ENCODE measurements at places on chromosomes 7 and 10.

DNA sequence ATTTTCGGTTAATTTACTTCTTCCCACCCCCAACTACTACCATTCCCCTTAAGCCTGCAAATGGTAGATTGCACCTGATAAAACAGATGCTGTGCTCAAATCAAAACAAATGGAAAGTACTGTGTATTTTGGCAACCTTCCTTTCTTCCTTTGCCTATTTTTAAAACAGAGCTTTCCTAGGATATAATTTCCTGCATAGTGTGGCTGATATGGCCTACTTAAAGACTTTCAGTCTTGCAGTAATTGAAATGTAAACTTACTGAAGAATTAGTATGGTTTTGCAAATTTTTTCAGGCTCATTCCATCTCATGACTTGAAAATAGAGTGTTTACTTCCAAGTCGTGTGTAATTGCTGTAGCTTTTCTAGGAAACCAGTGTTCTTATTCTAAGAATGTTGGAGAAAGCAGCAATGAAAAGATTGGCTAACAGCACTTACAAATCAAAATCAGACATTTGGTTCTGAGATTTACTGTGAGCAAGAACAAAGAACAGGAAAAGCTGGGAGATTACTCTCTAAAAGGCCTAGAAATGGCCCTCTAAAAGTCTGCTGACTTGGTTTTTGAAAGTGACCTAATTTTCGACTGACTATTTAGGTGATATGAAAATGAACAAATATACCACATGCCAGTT, 52.0 kb downstream of the REEP3 start:
- DNase-seq: no peak

GRCh38 chr7:128788446-128789412, 3.0 kb upstream of the CCDC136 start:
- no peak for DNase-seq

- no peak for DNase-seq
Measured at GRCh38 chr7:40232242-40232893, 97.6 kb downstream of the SUGCT start.

- DNase-seq: no peak
Measured at GRCh38 chr7:2488272-2488645, 12.1 kb upstream of the GRIFIN start.

GRCh38 chr7:133361806-133362205, 108.9 kb downstream of the EXOC4 start:
- DNase-seq: no peak

- DNase-seq: no peak
Measured at GRCh38 chr7:19470031-19470430, 238.8 kb downstream of the POLR1F start.

DNA sequence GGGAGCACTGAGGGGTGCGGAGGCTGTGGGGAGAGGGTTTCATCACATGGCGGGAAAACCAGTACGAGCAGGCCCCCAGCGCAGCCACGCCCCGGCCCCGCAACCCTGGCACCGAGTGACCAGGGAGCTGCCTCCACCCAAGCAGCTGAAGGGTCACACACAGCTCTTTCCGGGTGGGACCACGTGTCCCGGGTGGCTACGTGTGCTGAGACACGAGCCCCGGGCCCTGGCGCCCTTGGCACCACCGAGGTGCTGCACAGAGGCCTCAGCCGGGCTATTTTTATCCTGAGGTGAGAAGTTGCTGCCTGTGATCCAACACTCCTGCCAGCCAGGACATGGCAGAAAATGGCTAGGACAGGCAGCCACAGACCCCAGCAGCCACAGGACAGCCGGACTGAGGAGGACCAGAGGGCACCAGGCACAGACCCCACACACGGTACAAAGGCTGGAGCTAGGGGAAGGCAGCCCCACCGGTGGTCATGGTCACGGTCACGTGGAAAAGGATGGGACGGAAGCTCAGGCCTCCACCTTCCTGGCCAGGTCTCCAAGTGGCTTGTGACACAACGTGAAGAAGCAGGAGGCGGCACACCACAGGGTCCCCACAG, 223.7 kb downstream of the MAD1L1 start:
- no peak for DNase-seq

GRCh38 chr10:13684252-13684791, 97.6 kb downstream of the PRPF18 start:
- DNase-seq: no peak

DNA sequence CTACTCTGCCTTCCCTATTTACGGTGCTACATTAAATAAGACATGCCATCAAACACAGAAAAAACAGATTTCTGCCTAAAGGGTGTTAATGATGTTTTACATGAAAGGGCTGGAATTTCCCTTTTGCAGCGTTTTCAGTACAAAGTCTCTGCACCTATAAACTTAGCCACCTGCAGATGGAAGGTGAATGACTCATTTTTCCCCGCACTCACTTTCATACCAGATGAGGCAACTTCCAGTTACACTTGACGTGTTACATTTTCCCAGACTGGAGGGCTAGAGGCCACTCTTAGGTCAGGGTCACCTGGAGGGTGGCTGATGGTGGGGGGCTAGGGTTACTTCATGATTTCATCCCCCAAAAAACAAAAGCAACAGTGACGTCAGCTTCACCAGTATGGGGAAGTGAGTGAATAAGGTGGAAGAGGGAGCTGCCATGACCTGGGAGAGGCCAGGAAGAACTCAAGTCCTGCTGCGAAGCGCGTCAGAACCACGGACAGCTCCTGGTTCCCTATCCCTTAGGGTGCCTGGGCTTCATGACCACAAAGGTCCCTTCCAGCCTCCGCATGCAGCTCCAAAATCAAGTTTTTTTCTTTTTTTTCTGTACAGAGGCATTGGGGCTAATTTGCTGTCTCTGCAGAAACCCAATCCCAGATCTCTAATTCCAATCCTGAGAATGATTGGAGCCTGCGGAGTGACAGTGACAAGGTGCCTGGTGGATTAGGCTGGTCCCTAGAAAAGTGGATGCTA, 94.0 kb downstream of the ADARB2 start:
- no peak for DNase-seq

DNA sequence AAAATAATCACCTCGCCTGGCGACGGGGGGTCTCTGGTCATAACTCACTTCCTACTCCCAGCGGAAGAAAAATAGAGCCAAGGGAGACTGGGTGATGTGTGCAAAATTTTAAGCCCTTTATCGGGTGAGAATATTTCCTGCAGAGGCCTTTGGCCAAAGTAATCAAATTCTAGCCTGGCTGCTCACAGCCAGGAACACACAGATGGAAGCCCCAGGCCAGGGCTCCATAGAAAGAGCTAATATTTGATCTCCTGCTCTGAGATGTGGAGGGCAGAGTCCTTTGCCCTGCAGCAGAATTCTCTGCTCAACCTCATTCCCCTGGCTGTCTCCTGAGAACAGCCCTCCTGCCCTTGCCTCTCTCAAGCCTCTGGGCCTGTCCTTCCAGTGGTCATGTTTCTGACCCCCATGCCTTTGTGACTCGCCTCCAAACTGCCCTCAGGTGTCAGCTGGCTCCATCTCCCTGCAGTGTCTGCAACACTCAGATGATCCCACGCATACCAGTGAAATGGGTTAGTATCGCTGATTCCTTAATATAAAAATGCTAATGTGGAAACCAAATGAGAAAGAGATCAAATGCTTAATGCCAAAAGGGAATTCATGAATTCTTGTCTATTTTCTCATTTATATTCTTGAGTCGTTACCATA, 34.5 kb downstream of the FRMD4A start:
- DNase-seq: no peak

DNA sequence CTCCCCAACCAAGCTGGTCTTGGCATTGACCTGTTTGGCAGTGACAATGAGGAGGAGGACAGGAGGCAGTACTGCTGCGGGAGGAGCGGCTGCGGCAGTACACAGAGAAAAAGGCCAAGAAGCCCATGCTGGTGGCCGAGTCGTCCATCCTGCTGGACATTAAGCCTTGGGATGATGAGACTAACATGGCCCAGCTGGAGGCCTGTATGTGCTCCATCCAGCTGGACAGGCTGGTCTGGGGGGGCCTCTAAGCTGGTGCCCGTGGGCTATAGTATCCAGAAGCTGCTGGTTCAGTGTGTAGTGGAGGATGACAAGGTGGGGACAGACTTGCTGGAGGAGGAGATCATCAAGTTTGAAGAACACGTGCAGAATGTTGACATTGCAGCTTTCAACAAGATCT, 39.1 kb upstream of the ZNF273 start:
- DNase-seq: no peak

- no peak for DNase-seq
Measured at GRCh38 chr10:127227663-127228062, 31.3 kb upstream of the INSYN2A start.

DNA sequence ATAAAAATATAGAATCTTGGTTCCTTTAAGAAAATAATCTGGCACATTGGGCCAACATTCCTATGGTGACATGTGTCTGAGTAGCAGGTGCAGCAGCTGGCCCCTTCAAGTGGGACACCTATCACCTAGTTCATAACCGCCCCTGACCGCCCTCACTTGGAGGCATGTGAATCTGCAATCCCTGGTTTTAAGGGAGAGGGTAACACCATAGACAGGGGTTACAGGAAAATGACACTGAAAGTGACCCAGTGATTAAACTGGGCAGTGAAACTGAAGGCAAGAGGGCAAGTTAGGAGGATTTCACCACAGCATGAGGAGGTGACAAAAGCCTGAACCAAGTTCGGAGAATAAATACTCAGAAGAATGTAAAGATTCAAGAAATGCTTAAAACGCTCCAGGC, 1.1 kb downstream of the RSU1 start:
- no peak for DNase-seq

GRCh38 chr7:108314551-108314950, 141.7 kb downstream of the NRCAM start:
- DNase-seq: no peak

DNA sequence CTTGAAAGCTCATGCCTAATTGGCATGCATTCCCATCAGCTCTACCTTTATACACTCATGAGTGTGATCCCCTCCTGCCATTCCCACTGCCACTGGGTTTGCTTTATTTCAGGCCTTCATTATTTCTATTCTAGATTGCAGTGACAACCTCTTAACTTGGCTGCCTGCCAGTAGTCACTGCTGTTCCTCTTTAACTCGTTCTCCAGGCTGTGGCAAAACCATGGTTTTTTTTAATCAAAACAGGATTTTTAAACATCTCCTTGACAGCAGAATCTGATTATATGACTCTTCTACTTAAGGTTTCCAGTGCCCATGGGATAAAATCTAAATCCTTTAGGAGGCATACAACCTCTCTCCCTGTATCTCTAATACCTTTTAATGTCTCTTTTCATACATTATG, 223.7 kb upstream of the PCDH15 start:
- no peak for DNase-seq

DNA sequence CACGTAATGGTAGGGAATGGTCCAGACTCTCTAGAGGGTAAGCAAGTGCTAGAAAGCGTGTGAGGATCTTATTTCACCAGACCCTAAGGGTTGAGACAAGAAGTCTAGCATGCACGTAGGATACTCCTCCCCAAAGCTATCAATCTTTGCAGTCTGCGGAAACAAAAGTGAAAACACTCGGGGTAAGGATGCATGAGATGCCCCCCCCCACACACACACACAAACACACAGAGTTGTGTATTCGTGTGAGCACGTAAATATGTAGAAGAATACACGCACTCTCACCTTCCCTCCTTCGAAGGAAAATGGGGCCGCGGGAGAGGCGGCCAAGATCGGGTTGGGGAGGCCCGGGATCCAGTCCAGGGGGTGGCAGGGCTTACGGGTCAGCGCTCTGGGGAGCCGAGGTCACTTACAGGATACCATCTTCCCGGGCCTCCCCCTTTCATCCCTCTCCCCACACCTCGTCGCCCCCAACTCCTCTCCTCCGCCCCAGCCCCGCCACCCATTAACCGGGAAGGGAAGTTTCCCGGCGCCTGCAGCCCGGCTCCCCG, 455 bp downstream of the CUL2 start:
- DNase-seq: no peak

- DNase-seq: no peak
Measured at GRCh38 chr10:24645784-24646183, 77.9 kb downstream of the ARHGAP21 start.

DNA sequence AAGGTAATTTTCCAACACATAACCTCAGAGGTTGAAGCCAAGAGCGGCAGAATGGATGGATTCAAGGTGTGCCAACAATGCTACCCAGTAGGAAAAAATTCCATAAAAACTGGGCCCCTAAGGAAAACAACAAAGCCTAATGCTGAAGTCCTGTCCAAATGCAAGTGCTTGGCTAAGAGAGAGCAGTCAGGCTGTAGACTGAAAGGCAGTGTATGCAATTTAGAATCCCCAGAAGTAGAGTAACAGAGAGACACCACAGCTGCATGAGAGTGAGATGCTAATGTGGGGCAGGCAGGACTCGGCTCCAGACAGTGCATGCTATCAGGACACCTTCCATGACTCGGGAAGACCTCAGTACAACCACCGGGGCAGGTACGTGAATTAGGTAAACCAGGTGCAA, 124.5 kb downstream of the ZFAND4 start:
- DNase-seq: no peak

GRCh38 chr10:131474416-131474815, 162.9 kb upstream of the TCERG1L start:
- no peak for DNase-seq
